ENCODE measurements at places on chromosomes 11 and 22.

GRCh38 chr11:121391914-121392313, 60.2 kb upstream of the SORL1 start:
- DNase-seq, result no peak

DNA sequence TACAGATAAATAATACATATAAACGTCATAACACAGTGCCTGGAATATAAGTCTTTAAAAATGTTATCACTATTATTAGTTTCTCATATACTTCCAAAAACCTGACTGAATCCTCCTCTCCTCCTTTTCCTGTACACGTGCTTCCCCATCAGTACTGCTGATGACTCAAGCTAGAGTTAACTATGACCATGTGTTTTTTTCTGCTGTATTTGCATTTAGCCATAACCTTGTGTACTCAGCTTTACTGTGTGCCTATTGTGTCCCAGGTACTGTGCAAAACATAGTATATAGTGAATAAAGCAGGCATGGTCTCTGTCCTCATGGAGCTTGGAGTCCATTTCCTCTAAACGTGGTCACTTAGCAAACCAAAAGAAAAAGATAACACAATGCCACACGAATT, 56.5 kb upstream of the ARHGAP32 start:
- DNase-seq, result no peak

GRCh38 chr11:17516551-17517150, 27.6 kb downstream of the USH1C start:
- no peak for DNase-seq

- no peak for DNase-seq
These were observed 10.0 kb downstream of the TAB1 start for GRCh38 chr22:39409516-39410029.

GRCh38 chr22:41822317-41823057, 10.4 kb upstream of the SREBF2 start:
- DNase-seq, result peak; percentile 35

DNA sequence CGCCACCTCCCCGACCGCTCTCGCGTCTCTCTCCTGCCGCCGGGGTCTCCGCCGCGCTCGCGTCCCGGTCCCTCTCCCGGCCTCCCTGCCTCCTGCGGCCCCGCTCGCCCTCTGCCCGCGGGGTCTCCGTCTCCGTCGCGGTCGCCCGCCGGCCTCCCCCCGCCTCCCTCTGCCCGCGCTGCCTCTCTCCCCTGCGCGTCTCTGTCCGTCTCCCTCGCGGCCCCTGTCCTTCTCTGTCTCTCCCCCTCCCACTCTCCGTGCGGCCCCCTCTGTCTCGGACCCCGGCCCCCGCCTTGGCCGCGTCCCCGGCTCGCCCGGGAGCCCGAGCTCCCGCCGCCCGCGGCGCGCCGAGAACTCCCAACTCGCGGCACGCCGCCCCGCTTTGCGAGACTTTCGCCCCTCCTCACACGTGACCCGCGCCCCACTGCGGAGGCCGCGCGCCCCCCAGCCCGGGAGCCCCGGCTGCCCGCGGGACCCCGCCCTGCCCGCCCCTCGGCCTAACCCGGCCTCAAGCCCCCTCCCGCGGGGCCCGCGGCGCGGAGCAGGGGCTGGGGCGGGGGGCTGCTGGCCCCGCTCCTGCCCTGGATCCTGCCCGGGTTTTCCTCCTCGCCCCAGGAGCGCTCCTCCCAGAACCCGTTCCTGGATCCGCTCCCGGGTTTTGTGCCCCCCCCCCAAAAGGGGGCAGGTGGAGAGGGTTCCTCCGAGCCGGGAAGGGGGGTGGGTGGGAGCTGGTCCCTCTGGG, 702 bp upstream of the KCNJ4 start:
- no peak for DNase-seq

DNA sequence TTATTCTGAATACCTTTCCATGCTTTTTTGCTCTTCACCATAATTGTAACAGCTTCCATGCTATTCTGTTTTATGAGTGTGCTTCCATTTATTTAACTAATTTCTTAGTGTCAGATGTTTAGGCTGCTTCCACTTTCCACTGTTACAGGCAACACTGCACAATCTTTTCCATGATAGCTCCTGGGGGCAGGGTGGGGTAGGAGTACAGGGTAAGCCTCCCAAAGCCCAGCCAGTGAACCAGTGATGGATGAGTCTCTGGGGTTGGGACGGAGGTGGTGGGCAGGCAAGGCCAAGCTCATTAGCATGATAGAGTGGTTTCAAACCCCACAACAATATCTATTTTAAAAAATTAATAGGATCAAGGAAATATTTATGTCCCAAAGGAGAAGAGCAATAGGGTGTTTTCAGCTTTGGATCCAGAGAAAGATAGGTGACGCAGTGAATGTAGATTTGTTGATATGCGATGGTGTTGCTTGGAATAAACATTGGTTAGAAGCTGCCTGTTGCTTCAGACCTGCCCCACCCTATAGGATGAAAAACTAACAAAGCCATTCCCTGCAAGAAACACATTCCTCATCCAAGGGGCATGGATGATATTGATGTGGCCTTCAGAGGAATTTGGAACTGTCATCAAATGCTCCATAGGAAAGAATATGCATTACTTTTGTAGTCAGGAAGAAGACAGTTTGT, 17.1 kb upstream of the ELF5 start:
- DNase-seq, result no peak

DNA sequence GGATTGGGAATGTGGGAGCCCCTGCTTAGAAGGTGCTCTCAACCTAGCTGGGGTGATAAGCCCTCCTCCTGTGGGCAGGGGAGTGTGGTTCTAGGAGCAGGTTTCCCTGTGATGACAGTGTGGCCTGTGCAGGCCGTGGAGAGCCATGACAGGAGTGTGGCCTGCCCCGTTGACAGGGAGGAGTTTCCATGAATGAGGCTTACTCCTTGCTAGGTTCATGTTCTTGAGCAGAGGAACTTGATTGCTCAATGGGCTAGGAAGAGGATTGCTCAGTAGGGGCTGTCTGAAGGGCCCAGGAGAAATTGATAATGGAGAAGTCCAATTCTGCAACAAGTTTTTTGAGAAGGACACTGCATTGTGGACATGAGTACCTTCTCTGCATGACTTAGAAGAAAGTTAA, 92.0 kb downstream of the PPP6R3 start:
- no peak for DNase-seq

DNA sequence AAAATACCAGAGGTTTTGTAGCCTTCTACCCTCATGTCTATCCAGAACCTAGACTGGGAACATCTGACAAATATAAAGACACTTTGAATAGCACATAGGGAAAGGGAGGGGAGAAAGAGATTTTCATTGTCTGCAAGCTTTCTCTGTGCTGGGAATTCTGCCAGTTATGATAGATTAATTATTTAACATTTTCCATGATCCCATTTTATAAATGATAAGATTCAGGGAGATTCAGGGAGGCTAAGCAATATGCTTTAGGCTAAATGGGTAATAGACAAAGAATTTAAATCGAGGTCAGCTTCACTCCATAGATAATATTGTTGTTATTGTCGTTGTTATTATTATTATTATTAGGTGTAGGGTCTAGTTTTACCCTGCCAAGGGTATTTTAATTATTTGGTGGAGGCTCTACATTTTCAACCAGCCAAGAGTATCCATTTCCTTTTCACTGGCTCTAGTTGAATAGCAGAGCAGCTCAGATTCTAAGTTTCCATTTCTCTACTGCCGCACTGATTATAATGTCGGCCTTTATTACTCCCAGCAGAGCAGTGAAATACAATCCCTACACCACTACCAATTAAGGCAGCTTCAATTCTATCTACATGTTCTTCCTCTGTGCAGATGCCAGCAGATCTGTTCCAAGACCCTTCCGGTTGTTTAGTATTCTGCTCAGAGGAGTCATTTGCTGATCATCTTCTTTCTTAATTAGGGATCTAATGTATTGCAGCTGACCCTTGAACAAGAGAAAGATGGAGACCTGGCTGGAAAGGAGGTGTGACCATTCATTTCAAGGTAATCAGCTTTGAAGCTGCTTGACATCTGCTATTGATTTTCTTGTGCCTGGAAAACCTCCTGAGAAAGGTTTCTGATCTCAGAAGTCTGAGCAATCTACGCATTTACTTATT, 23.8 kb upstream of the SYN3 start:
- no peak for DNase-seq

GRCh38 chr11:33897761-33898375, 6.0 kb upstream of the LMO2 start:
- peak; percentile 26 for DNase-seq

DNA sequence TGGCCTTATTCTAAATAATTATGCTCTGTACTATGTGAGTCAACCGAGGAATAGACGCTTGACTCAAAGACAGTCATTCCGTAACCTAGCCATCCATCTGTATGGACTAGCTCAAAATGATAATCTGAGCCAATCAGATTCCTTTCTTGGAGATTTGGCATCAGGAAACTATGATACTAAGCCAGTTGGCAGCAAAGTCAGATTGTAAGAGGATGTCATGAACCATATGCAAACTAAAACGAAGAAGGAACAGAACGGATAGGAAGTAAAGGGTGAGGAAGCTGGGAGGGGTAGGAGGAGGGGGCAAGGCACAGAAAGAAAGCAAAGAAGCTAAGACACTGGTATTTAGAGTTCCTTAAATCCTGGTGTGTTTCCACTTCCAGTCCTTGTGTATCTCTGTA, 10.7 kb upstream of the SESN3 start:
- DNase-seq, result no peak

- DNase-seq, result no peak
These were observed 49.9 kb upstream of the PAX6 start for GRCh38 chr11:31861011-31861410.
